ENCODE measurements at places on chromosomes 5 and 9.

GRCh38 chr9:7097040-7097715, 339.4 kb downstream of the KDM4C start:
- DNase-seq, result no peak

DNA sequence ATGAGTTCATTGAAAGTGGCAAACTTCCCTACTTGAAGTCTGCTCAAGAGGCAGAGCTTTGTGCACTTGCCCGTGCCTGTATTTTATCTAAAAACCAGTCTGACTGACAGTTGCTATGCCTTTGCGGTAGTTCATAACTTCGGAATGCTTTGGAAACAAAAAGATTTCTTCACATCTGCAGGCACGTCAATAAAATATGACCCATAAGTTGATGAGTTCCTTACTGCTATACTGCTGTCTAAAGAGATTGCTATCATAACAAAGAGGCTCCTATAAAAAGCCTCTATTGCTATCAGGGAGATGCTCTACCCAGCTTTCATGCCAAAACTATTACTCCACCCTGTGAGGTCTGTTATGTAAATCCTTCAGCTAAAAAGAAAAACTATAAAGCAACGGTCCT, 25.4 kb upstream of the RNF20 start:
- no peak for DNase-seq

GRCh38 chr9:110752766-110753165, 84.2 kb downstream of the MUSK start:
- DNase-seq, result no peak

DNA sequence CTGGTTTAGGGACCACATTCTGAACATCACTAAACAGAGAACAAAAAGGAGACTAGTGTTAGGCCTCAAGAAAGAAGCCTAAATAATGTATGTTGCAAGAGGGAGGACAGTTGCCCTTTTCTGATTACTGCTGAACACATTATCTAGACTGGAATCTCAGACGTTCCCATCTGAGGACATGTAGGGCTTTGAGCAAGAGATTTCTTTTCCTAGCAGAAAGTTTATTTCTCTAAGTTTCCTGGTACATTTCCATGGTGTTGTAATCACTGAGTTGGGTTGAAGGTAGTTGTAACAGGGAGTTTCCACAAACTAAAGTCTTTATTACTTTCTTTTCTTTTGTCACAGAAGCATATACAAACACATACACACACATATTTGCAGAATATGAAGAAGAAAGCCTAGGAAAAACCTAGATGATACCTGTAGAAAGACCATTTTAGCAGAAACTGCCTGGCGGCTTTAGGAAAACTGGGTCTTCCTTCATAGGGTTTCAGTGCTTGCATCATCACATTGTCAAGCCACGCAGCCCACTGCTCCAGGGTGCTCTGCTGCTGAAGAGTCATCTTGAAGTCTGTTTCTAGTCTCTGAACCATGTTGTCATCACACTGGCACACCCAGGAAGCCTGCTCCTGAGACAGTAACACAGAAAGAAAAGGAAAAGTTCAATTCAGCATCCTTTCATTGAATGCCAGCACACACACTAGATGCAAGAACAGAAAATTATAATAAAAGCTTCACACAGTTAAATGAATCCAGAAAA, 269.1 kb downstream of the RFX3 start:
- no peak for DNase-seq

- no peak for DNase-seq
These were observed 120.6 kb downstream of the PIK3R1 start for GRCh38 chr5:68336200-68336599.

- no peak for DNase-seq
These were observed 50.4 kb upstream of the RNF130 start for GRCh38 chr5:180121826-180122413.

GRCh38 chr5:33726422-33727165, 165.2 kb downstream of the ADAMTS12 start:
- no peak for DNase-seq

- DNase-seq, result no peak
These were observed 1.7 kb upstream of the PLPPR1 start for GRCh38 chr9:101026824-101027223.

GRCh38 chr5:31809050-31809870, 170.3 kb downstream of the PDZD2 start:
- DNase-seq, result no peak

- no peak for DNase-seq
These were observed 218.4 kb upstream of the MVB12B start for GRCh38 chr9:126108240-126108639.

DNA sequence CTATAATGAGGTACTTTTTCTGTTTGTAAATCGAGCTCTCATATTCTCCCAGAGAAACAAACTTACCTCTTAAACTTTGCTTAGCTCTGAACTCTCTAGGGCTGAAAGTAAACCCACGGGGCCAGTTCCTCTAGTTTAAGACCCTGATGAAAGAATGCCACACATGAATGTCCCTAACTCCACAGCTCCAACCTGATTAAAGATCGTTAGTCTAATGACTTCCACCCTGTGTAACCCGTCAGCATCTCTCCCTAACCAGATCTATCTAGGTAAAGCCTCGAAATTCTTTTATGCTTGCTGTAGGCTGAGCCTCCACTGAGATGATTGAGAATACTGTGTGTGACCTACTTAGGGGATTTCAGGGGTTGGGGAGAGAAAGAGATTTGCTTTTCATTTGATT, 27.0 kb downstream of the ADRA1B start:
- DNase-seq, result no peak

DNA sequence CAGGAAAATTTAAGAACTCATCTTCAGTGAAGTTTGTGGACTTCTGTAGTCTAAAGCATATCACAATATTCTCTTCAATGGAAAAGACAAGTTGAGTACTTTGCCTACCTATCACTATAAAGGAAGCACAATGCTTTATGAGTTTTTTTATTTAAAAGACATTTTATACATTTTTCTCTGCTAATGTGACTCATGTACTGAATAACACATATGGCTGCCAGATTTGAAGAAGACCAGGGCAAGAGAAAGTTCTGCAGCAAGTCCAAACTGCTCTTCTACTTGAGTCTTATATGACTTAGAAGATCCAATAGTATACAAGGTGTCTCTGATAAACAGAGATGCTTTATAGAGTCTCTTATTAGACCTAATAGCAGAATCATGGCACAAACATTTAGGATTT, 978.4 kb downstream of the TLE4 start:
- DNase-seq, result no peak

GRCh38 chr9:92637326-92637725, 32.6 kb downstream of the IPPK start:
- no peak for DNase-seq

GRCh38 chr5:112869948-112870347, 8.9 kb downstream of the SRP19 start:
- no peak for DNase-seq

DNA sequence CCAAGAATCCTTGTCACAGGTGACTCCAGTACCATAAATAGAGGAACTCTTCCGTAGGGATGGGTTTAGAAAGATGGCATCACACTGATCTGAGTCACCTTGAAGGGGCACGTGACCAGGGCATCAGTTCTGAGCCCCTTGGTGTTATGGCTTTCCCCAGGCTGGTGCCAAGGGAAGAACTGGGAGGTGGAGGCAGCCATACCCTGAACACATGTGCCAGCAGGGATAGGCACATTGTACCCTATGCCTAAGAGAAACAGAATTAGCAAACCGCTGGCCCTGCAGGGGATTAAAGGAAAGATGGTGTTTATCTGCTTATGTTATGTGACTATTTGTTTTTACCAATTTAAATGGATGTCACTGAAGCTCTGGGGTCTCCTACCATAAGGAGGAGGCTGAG, 196.2 kb downstream of the RGS3 start:
- DNase-seq, result no peak

- DNase-seq, result no peak
These were observed 131.8 kb upstream of the FBN2 start for GRCh38 chr5:128669803-128670202.

- DNase-seq, result no peak
These were observed 118.9 kb downstream of the TMEM174 start for GRCh38 chr5:73291873-73292272.

DNA sequence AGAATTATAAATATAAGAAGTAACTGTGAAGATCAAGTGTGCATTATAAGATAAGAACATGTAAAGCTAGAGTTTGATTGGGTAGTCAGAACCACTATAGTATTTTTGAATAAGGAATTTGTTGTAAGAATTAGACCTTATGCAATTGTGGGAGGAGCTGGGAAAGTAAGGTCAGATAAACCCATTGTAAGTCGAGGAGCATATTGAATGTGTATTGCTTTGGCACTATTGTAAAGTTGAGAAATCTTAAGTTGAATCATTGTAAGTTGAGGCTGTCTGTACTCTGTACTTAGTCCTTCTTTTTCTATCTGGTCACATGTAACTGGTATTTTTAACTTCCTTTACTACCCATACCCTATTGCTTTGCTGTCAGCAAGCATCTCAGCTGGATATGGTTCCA, 158.7 kb downstream of the CCDC171 start:
- DNase-seq, result no peak

GRCh38 chr5:19555876-19556275, 432.1 kb downstream of the CDH18 start:
- no peak for DNase-seq

- no peak for DNase-seq
These were observed 49.1 kb upstream of the RNU6ATAC start for GRCh38 chr9:134213508-134213850.

DNA sequence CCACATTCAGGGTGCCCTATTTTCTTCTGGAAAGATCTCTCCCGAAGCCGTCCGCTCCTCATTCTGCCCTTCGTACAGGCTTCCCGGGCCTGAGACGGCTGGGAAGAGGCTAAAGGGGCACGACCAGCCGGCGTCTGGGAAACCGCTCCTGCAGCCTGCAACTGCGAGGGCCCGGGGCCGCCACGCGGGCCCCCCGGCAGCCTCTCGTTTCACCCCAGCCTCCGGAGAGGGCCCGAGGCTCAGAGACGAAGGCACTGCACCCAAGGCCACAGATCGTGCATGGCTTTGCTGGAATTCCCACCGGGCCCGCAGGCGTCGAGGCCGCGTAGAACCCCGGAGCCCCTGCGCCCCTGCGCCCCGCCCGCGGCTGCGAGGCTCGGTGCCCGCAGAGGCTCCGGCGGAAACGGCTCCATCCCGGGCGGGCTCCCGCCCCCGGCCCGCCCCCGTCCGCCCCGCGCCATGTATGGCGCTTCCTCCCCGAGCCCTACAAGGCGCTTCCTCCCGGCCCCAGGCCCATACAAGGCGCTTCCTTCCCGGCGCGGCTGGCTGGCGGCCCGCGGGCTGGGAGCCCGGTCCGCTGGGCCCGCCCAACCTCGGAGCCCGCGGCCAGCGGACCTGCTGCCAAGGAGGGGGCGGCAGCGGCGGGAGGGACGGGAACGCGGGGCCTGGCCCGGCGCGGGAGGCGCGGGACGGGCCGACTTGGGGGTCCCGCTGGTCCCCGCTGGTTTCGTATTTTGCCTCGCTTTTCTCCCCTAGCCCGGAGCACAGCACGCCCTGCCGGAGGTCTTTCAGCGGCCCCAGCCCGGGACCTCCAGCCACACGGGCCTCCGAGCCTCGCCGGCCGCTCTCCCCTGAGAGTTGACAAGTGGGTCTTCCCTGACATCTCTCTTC, 26.6 kb downstream of the EGR1 start:
- peak; percentile 73 for DNase-seq

GRCh38 chr5:181223729-181224389, 778 bp downstream of the TRIM41 start:
- DNase-seq, result no peak

GRCh38 chr9:6356904-6357303, 28.7 kb downstream of the TPD52L3 start:
- no peak for DNase-seq

GRCh38 chr5:141330299-141331080, at the start of gene PCDHGA1:
TSS of gene PCDHGA1 (plus strand) at chr5:141330514.
- no peak for DNase-seq

GRCh38 chr9:61668846-61669245, 479.0 kb downstream of the SPATA31A7 start:
- no peak for DNase-seq
